ENCODE measurements at places on chromosomes 6 and 20.
A peak's percentile ranks its signal among the peaks of the same experiment; 100 is the strongest.

GRCh38 chr6:167550941-167551627 is 226.2 kb downstream of the TTLL2 start:
- no peak for DNase-seq

DNA sequence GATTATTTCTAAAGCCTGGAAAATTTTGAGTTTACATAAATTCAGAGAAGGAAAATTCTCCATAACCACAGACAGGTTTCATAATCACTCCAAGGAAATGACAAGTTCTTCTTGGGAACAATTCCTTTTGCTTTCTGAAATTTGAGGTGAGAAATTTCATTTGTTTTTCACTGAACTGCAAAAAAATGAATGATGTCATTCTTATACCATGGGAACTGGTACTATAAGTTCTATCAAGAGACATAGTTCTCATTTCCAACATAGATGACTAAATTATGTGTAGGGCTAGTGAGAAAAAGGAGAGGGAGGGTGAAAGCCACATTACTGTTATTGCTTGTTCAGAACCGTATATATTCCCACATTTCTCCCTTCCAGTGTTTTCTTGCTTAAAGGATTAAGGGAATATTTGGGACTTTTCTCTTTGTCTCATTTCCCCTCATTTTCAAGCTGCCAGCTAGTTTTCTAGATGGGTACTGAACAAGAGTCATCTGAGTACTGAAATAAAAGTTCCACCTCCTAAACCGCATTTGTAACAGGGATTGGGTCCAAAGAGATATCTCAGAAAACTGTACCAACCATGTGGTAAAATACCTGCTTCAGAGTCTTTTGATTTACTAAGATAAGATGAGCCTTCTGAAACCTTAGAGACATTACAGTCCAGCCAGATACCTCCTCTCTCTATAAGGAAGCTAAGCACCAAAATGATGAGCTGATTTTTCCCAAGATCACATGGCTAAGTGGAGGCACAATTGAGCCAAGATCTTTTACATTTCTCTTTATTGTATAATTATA is 144.3 kb upstream of the PRDM1 start:
- DNase-seq, result no peak

DNA sequence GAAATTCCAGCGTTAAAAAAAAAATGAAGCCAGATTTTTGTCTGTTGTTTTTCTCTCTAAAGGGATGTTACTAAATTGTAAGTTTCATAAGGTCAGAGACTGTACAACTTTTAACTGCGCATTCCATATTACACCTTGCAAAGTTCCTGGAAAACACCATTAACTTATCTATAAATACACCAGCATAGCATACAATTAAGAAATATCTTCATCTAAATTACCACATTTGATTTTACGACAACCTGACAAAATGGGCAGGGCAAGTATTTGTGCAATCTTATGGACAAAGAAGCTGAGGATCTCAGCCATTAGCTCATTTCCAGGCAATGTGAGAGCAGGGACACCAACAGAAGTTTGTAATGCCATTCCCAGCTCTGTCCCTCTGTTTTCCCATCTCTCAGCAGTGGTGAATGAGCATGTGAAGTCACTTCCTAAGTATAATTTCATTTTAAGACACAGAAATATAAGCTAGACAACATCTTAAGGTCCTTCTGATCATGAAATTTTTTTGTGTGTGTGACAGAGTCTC is 12.9 kb upstream of the GCM1 start:
- no peak for DNase-seq

- DNase-seq, result no peak
Observed at GRCh38 chr20:19652591-19653026, 105.4 kb upstream of the RIN2 start.

DNA sequence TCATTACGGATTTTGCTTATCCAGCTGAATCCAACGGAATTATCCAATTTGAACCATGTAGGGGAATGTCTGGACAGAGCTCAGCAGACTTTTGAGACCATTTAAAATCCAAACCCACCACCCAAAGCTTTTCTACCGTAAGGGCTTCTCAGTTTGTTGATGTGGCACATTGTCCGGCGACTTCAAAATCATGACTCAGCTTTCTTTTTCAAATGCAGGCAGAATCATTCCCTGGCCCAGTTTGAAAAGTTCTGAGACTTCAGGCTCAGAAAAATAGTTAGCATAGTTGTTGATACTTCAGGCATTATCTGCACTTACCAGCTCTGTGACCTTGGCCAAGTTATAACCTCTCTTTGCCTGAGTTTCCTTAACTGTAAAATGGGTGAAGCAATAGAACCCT is 182.2 kb downstream of the PTPRT start:
- no peak for DNase-seq

- no peak for DNase-seq
Observed at GRCh38 chr20:46688151-46689081, 828 bp downstream of the TP53RK start.

GRCh38 chr20:63503524-63503923 is 4.6 kb upstream of the EEF1A2 start:
- no peak for DNase-seq

DNA sequence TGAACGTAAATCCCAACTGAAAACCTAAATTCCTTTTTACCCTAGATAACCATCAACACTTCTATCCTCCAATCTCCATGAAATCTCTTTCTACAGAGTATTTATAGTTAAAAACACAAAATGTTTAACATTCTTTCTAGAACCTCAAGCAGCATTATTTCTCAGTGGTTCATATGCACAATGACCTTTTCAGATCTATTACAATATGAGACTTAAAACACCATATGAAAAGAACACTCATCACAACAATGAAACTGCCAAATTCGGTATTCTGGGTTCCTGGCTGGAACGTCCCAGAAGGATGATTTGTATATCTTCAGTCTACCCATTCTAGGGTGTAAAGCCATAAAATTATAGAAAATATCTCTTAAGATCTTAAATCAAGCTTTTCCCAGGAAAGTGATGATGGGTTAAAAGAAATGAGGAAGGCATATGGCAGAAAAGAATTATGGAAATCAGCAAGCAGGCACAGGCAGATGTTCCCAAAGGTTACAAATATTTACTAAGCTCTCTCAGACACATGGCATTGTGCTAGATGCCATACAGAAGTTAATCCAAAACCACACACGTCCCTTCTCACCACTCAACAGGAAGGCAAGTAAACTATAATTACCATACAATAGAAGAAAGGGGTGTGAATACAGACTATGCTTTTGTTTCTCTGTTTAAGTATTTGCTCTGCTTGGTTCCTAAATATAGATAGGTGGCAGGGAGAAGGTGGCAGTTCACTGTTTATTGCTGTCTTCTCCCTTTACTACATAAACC is 118.0 kb downstream of the CHD6 start:
- peak; percentile 90 for DNase-seq

- DNase-seq, result no peak
Observed at GRCh38 chr20:58649288-58650180, 1.5 kb upstream of the STX16 start.

DNA sequence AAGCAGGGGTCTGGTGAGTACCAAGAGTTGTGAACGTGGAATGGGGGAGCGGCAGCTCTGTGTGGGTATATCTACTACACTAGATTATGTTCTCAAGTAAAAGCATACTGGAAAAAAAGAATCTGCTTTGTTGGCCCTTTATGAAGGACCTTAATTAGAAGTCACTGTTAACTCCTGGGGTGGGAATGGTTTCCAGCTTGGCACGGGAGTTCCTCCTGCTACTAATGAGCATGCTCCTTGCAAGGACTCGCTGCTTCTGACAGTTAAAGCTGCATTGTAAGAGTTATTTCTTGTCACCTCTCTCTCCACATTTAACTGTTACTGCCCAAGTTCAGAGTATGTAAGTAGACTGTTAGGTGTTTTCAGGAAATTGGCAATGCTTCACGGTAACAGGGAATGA is 292.7 kb downstream of the ZFAND3 start:
- no peak for DNase-seq

DNA sequence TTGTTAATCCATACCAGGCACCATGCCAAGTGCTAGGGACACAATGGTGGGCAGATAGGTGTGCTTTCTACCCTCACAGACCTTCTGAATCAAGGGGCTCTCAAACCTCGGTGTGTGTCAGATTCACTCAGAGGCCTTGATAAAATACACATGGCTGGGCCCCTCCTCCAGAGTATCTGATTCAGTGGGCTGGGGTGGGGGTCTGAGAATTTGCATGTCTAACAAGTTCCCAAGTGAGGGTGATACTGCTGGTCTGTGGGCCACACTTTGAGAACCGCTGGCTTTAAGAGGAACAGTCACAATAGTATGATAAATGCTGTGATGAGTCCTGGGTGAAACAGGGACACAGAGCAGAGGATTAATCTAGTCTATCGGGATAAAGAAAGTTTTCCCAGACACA is 35.8 kb upstream of the SIRT5 start:
- DNase-seq, result no peak

DNA sequence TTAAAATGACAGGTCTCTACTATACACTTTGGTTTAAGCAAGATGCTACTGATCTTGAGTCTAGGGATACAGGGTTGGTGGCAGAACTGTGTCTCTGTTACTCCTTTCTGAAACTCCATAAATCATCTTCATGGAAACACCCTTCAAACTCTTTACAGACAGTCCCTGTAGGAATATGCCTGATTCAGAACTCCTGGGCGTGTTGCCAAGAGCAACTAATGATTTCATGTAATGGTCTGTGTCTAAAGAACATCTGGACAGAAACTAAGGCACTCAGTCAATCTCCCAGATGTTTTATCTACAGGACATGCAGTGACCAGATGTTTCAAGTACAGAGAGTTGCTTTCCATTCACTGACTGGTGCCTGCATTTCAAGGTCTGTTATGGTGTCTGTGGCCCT is 464.4 kb upstream of the CHD6 start:
- DNase-seq, result no peak

- no peak for DNase-seq
Observed at GRCh38 chr6:139657119-139657518, 282.7 kb upstream of the CITED2 start.

GRCh38 chr6:31202259-31203166 is 32.0 kb upstream of the POU5F1 start:
- no peak for DNase-seq

DNA sequence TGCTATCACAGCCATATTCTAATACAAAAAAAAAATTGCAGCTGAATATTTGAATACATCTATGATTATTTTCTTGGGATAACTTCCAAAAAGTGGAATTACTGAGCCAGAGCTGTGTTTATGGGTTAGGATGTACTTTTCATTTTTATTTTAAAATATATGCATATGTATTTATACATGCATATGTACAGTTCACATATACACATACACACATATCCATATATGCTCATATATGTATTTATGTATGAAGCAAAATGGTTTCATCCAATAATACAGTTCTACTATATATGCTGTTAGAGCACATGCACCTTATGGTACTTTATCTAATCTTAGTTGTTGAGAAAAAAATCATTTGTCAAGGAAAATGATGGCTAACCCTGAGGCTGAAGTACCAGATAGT is 54.9 kb downstream of the TSHZ2 start:
- DNase-seq, result no peak

GRCh38 chr20:36150847-36151539 is 3.5 kb upstream of the EPB41L1 start:
- no peak for DNase-seq

GRCh38 chr6:13859871-13860555 is 45.7 kb upstream of the MCUR1 start:
- DNase-seq, result no peak

DNA sequence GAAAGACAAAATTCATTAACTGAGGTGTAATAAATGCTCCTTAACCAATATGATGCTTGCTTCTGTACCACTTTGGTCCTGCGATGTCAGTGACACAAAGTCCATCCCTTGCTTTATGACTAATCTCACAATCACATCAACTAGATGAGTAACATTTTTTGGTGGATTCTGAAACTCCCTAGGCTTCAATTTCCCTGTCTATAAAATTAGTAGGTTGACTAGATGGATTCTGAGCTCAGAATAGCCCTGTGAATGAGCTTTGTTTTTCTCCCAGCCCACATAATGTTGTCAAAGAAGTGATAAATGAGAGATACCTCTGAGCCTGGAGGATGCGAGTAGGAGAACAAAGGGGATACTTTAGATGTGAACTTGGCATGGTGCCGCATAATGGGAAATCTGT is 9.1 kb downstream of the TXLNB start:
- DNase-seq, result no peak

- DNase-seq, result no peak
Observed at GRCh38 chr6:42449917-42450476, 1.7 kb downstream of the TRERF1 start.

DNA sequence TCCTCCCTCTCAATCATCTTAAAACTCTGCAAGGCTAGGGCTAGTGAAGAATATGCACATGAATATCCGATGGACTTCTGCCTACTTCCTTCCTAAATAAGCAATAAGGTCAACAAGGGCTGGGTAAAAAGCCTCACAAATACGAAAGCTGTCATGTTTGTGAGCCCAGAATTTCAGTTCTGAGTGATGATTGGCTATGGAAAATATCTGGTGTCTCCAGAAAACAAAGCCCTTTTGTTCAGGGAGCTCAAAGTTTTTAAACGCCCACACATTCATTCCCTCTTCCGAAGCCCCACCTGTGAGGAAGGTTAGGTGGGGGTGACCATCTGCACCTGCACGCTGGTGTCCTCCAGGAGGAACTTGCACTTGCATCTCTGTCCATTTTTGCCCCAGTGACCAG is 126.9 kb upstream of the ARMC2 start:
- no peak for DNase-seq

DNA sequence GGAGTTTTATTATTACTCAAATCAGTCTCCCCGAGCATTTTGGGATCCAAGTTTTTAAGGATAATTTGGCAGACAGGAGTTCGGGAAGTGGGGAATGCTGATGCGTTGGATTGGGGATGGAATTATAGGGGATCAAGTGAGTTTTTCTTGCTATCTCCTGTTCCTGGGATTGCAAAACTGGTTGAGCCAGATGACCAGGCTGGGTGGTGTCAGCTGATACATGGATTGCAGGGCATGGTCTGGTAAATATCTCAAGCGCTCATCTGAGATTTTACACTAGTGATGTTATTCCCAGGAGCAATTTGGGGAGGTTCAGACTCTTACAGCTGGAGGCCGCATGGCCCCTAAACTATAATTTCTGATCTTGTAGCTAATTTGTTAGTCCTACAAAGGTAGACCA is 54.7 kb downstream of the ENPP1 start:
- DNase-seq, result no peak

- peak; percentile 68 for DNase-seq
Observed at GRCh38 chr20:51563486-51564332, 21.2 kb upstream of the NFATC2 start.

- no peak for DNase-seq
Observed at GRCh38 chr20:21496452-21496851, 17.4 kb downstream of the NKX2-2 start.

GRCh38 chr6:64786736-64787135 is 920.3 kb downstream of the EYS start:
- no peak for DNase-seq

Measured in GM04504 (cell line).